Activated CD8-positive, alpha-beta T cell treated with anti-CD3 and anti-CD28 coated beads for 36 hours (primary cell): ENCODE measurements at places on chromosomes 1 and 21. TPM values are rescaled to one million over a fixed set of nuclear protein-coding genes. Genes with fewer than 3 reads are reported as not detected.
A peak's percentile ranks its signal among the peaks of the same experiment; 100 is the strongest.

The LRRC3 gene
- total RNA-seq: 1.9 TPM

The DIO1 gene
- not detected for total RNA-seq

DNA sequence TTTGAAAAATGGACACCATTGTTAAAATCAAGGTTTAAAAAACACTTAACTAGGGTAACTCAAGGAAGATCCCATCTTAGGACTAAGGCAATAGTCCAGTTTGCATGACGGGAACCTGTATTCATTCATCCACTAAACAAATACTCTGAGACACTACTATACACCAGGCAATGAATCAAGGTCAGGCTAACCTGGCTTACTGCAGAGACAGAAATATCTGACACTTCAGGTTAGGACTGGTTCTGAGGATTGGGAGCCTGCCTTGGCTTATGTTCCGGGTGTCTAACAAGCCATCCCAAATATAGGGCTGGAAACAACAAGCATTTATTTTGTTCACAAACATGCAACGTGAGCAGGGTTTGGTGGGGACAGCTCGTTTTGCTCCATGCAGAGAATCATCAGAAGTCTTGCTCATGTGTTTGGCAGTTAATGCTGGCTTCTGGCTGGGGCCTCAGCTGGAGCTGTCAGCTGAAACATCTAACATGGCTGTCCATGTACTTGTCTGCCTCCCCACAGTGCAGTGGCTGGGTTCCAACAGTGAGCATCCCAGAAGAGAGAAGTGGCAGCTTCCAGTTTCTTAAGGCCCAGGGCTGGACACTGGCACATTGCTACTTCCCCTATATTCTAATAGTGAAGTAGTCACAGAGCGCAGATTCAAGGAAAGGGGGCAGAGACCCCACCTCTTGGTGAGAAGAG is 37.0 kb upstream of the CAMK1G start:
- DNase-seq: no peak

- DNase-seq: no peak
Measured at GRCh38 chr1:228752258-228752657, 17.0 kb downstream of the RHOU start.

GRCh38 chr1:182888736-182889531 is 49.8 kb downstream of the DHX9 start:
- no peak for DNase-seq

DNA sequence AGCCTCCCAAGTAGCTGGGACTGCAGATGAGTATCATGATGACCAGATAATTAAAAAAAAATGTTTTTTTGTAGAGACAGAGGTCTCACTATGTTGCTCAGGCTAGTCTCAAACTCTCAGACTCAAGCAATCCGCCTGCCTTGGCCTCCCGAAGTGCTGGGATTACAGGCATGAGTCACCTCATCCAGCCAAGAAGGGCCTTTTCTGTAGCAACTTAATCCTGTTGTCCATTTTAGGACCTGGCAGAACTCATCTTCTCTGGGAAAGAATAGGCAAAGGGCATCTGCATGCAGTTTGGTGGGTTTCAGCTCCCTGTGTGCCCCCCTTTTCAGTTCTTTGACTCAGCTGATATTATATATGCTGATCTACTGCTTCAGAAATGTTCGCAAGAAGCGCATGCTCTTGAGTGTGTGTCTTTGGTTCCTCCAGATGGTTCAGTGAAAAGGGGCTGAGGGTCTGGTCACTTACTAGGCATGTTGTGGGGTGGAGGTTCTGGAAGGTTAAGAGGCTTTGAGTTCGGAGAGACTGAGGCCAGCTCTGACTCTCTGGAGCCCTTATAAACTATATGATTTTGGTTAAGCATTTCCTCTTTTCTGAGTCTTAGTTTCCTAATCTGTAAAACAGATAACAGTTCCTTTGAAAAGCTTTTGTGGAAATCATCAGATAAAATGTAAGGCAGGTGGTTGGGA is 19.4 kb upstream of the SRSF4 start:
- no peak for DNase-seq

- peak; percentile 62 for DNase-seq
Measured at GRCh38 chr1:40078512-40079333, 18.3 kb downstream of the PPT1 start.

DNA sequence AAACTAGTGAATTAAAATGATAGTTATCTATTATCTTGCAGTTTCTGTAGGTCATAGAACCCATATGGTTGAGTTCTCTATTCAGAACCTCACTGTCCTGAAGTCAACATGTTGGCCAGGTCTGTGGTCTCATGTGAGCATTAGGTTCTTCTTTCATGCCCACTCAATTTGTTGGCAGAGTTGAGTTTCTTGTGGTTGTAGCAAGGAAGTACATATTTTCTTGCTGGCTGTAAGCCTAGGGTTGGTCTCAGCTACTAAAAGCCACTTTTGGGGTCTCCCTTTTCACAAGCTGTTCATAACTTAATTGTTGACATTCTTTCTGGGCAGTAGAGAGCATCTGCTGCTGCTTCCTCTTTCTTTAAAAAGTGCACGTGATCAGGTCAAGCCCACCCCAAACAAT is 1165.1 kb upstream of the NCAM2 start:
- no peak for DNase-seq

- no peak for DNase-seq
Measured at GRCh38 chr1:202291961-202292712, 49.6 kb downstream of the UBE2T start.

GRCh38 chr1:239778208-239778813 is 313.4 kb upstream of the FMN2 start:
- DNase-seq: no peak

DNA sequence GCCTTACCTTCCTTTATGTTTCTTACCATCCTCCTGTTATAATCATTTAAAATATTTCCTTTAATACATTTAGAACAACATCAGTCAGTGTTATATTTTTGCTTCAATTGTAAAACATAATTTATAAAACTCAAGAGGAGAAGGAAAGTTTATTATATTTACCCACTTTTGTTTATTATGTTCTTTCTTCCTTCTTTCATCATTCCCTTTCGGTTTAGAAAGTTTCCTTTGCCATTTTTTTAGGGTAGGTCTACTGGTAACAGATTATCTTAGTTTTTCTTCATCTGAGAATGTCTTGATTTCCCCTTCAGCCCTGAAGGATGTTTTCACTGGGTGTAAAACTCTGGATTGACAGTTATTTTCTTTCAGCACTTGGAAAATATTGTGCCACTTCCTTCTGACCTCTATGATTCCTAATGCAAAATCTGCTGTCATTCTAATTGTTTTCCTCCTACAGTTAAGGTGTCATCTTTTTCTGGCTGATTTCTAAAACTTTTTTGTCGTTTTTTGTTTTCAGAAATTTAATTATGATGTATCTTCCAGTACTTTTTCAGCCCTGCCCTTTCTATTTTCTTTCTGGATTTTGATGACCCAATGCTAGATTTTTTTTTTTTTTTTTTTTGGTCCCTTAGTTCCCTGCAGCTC is 25.0 kb downstream of the PTPN22 start:
- no peak for DNase-seq

DNA sequence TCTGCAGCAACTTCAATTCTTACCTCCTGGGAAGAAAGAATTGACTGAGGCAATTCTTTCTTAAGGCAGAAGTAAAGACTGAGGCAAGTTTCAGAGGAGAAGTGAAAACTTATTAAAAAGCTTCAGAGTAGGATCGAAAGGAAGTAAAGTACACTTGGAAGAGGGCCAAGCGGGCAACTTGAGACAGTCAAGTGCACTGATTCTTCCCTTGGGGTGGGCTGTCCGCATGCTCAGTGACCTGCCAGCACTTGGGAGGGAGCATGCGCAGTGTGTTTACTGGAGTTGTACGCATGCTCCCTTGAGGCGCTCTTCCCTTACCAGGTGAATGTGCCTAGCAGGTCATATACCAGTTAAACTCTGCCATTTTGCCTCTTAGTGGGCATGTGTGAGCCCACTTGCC is 55.3 kb upstream of the NBPF3 start:
- no peak for DNase-seq

DNA sequence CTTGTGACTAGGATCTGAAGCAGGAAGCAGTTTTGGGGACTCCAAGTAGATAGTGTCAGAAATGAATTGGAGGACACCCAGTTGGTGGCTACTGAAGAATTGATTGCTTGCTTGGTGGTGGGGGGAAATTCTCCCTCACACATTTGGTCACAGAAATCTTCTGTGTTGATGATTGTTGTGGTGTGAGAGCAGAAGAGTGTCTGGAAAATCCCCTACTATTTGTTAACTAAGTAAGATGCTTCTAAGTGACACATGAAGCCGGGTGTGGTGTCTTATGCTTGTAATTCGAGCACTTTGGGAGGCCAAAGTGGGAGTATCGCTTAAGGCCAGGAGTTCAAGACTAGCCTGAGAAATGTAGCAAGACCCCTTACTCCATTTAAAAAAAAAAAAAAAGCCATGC is 22.5 kb upstream of the IPP start:
- no peak for DNase-seq

The ACBD3 gene
- 17.7 TPM for total RNA-seq

DNA sequence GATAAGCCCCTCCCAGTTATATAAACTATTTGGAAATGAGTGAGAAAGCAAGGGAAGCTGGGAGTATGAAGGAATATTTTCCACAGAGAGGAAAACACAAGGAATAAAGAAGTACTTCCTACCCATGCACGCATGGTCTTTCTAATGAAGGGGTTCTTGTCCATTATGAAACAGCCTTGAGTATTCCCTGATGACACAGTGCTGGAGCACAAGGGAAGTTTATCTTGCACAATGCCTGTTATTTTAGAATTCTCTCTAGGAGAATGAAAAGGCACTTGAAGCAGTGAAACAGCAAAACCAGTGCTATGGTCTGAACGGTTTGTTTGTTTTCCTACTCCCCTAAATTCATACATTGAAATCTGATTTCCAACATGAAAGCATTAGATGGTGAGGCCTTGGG is 38.6 kb upstream of the ADAMTS1 start:
- DNase-seq: no peak

GRCh38 chr1:246301553-246302250 is 205.4 kb downstream of the SMYD3 start:
- no peak for DNase-seq

- no peak for DNase-seq
Measured at GRCh38 chr1:210917560-210918169, 216.3 kb downstream of the KCNH1 start.

GRCh38 chr1:199067483-199067882 is 428.6 kb downstream of the PTPRC start:
- DNase-seq: no peak

DNA sequence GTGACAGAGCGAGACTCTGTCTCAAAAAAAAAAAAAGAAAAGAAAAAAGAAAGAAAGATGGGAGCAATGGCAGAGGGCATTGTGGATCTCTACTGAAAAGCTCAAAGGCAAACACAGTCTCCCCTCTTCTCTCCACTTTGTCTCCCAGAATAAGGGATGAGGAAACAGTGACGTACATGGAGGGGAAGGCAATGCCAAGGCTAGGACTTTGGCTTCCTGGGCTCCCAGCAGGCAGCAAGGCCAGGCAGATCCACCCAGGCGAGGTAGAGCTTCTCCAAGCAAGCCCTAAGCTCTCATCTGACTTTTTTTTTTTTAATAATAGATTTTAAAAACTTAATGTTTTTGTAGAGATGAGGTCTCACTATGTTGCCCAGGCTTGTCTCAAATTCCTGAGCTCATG is 4.6 kb downstream of the ARHGEF2 start:
- no peak for DNase-seq

- DNase-seq: no peak
Measured at GRCh38 chr1:178739285-178740045, 14.4 kb downstream of the RALGPS2 start.

DNA sequence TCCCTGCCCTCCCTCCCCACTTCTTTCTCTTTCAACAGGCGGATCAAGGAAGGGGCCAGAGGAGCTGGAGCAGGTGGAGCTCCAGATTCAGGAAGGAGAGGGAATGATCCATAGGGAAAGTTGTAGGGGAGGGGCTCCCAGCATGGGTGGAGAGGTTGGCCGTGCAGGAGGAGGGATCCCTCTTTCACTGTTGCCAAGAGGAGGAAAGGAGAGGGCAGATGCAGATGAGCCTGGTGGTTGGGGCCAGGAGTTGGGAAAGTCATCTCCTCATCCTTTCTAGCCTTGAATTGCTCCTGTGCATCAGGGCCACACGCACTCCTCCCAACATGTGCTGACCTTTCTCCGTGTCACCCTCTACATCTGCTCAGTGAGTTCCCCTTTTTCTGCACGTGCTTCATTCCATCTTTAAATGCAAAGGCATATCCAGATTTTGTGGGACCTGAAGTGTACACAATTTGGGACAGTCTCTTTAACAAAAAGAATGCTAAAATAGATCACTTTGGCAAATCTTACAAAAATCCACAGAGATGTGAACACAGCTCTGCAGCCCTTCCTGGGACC is 32.4 kb downstream of the ZBTB18 start:
- no peak for DNase-seq

The ARHGEF16 gene
- total RNA-seq: not detected

DNA sequence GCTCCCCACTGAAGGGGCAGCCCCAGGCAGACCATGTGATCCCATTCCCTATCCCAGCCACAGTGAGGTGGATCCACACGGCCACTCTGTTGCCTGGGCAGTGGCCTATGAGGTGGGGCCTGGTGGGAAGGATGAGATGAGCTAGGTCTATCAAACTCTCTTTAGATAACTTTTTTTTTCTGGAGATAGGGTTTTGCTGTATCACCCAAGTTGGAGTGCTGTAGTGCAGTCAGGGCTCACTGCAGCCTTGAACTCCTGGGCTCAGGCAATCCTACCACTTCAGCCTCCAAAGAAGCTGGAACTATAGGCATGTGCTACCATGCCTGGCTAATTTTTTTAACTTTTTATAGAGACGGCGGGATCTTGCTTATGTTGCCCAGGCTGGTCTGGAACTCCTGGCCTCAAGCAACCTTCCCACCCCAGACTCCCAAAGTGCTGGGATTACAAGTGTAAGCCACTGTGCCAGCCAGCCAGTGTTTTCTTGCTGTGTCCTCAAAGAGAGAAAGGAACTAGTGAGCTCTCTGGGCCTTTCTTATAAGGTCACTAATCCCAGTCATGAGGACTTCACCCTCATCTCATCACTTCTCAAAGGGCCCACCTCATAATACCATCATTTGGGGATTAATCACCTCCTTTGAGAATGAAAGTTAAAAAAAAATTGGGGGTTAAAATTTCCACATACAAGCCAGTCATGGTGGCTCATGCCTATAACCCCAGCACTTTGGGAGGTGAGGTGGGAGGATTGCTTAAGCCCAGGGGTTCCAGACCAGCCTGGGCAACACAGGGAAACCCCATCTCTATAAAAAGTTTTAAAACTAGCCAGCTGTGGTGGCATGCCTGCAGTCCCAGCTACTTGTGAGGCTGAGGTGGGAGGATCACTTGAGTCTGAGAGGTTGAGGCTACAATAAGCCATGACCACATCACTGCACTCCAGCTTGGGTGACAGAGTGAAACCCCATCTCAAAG is 36.6 kb downstream of the H3-3A start:
- peak; percentile 35 for DNase-seq
